ENCODE measurements at places on chromosomes 13 and 19.

DNA sequence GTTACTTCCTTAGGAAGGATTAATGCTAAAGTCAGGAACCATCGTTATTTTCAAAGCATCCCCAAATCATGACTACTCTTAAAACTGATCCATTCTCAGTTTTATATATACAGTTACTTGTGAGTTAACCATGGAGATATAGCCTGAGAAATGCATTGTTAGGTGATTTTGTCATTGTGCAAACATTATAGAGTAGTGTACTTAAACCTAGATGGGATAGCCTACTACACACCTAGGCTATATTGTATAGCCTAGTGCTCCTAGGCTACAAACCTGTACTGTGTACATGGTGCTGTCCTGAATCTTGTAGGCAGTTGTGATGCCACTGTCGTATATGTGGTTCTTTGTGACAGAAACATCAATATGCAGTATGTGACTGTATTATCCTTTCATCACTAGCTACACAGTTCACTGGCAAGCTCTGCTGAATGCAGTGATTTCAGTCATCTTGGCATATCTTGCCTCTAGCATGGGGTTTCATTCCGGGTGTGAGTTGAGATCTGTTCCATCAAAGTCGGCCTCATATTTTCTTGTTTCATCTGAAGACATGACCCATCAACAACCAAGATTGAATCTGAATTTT is 45.3 kb downstream of the CDK8 start:
- DNase-seq: no peak

GRCh38 chr13:73054712-73055111 is 4.1 kb upstream of the KLF5 start:
- DNase-seq: no peak

DNA sequence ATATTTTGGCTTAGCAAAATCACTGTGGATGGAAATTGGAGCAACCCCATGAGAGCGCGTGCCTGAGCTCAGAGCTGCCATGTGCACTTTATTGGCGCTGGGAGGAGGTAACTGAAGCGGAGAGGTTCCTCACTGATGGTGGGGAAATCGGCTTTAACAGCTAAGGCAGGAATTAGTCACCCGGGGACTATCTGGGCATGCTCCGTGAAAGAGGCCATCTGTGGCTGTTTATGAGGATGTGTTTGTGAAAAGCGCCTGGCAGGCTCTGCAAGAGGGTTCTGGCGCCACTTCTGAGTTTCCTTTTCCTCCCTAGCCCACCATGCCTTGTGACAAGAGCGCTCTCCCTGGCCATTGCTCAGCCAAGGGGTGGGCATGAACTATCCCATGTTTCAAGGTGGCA is 815.6 kb downstream of the UQCRFS1 start:
- no peak for DNase-seq

- no peak for DNase-seq
These were observed 474.0 kb downstream of the IRS2 start for GRCh38 chr13:109312399-109312798.

DNA sequence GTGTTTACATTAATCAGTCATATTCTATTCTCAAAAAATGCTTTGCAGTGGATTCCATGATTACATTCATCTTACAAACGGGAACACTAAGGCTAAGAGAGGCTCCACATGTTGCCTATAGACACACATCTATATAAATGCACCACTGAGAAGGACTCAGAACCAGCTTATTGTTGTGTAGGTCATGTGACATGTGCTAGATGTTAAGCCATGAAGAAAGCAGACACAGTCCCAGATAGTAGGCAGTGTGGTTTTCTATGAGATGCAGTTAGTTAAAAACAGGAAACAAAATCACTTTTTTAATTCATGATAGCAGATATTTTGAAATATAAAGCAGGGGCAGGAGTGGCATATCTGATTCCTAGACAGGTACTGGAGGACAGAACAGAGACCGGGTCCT is 10.7 kb downstream of the SIGLEC6 start:
- DNase-seq: no peak

GRCh38 chr19:19751846-19752245 is 18.9 kb upstream of the ZNF14 start:
- no peak for DNase-seq

DNA sequence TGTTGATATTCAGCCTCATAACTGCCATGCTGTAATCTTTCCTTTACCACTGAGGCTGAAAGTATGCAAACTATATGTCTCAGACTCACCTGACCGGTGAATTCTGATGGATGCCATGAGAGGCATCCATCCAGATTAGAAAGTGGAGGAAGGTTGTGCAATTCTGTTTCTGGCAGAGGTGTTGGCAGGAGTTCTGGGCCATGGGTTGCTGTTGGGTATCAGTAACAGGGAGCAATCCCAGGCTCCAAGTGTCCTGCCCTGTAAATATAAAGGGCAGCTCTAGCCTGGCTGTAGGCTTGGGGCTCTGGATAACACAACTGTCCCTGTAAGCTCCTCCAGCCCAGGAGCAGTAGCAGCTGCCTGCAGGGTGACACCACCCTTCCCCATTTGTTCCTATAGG is 77.4 kb upstream of the ABCC4 start:
- DNase-seq: no peak

DNA sequence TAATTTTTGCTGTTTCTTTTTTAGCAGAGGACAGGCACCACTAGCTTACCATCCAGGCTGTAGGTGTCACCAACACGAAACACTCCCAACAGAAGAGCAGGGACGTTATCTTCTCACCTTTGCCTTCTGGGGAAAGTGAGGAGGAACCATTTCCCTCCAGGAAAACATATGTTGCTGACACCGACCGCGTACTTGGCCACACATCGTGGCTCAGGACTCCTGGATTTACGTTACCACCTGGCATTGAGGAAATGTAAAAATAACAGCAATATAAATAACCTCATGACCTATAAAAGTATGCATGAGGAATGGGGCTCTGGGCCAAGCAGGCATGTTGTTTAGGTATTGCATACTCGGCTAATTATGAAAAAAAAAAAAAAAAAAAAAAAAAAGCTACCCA is 525.1 kb downstream of the MYO16 start:
- DNase-seq: peak; percentile 49

- DNase-seq: no peak
These were observed 194.2 kb upstream of the TSHZ3 start for GRCh38 chr19:31543456-31543855.

- no peak for DNase-seq
These were observed 3.7 kb downstream of the ZNF444 start for GRCh38 chr19:56144831-56145230.

- no peak for DNase-seq
These were observed 53.3 kb upstream of the RAP2A start for GRCh38 chr13:97380696-97381095.

- no peak for DNase-seq
These were observed 7.4 kb downstream of the ATP12A start for GRCh38 chr13:24687611-24688010.

- DNase-seq: no peak
These were observed 10.8 kb upstream of the GRAMD1A start for GRCh38 chr19:34989298-34989697.

DNA sequence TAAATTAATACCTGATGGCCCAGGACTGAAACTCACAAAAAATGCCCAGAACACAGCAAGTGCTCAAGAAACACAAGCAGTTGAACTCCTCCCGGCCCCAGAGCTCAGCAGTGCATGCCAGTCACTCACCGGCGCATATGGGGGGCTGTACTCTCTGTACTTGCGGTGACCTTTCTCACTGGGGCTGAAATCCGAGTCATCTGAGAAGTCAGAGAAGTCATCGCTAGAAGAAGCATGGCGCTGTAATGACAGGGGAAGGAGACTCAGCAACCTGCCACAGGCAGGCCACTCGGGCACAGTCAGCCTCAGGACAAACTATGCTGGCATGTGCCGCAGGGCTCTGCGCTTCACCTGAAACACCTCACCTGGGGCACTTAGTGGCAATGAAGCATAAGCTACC is 19.7 kb downstream of the ZC3H4 start:
- no peak for DNase-seq

DNA sequence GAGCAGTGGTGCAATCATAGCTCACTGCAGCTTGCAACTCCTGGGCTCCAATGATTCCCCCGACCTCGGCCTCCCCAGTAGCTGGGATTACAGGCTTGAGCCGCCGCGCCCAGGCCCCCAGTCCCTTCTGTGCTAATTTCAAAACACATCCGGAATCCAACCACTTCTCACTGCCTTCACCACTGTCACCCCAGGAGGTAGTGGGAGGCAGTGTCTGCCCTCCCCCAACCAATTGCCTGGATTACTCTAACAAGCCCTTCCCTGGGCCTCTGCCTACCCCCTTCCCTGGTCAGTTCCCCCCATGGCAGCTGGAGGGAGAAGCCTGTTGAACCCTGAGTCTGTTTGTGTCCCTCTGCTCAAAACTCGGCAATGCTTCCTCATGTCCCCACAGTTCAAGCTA is 2.3 kb downstream of the PRAM1 start:
- DNase-seq: no peak

- no peak for DNase-seq
These were observed 1031.0 kb upstream of the PCDH9 start for GRCh38 chr13:68261105-68261504.

- no peak for DNase-seq
These were observed 1615.2 kb downstream of the OLFM4 start for GRCh38 chr13:54643863-54644262.

- DNase-seq: no peak
These were observed 618 bp upstream of the ZBTB45 start for GRCh38 chr19:58520257-58520599.

- DNase-seq: no peak
These were observed 284.9 kb downstream of the KLF12 start for GRCh38 chr13:73849292-73849691.

DNA sequence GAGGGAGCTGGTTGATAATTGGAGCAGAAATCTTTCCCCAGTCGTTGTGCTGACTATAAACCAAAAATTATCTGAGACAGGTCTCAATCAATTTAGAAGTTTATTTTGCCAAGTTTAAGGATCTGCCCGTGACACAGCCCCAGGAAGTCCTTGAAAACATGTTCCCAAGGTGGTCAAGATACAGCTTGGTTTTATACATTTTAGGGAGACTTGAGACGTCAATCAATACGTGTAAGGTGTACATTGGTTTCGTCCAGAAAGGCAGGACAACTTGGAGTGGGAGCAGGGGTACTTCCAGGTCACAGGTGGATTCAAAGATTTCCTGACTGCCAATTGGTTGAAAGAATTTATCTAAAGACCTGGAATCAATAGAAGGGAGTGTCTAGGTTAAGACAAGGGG is 17.6 kb downstream of the CFAP97D2 start:
- DNase-seq: no peak

- no peak for DNase-seq
These were observed 7.8 kb upstream of the TDRD12 start for GRCh38 chr19:32711747-32712146.

DNA sequence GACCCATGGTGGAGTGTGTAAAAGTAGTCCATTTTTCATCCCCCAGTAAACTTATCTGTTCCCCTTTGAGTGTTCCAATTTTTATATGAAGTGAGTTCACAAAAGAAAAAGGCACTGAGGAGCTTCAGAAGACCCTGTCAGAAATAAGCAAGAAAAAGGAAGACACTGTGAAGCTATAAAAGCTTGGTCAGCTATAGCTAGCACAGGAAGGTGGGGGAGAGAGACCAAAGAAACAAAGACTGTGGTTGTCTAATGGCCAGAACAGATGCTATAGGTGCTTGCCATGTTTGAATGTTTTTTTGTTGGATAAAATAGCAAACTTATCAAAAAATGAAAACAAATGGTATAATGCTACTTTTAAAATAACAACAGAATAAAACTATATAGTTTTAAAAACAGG is 46.5 kb downstream of the RCBTB2 start:
- no peak for DNase-seq

DNA sequence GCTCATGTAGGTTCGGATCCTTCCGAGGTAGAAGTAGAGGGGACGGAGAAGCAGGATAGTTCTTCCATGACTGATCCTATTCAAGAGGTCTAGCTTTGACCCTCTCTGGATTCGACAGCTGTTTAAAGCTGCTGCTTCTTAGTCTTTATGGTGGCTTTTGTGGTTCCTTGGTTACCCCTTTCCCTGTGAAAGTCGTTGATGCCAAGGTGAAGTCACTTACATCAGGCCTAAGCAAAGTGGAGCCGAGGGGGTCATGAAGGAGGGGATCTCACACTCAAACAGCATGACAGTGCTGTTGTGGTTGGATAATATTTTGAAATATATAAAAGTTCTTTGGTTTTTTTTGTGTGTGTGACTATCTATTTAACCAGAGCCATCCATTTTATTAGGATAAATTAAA is 8.1 kb downstream of the CCDC70 start:
- DNase-seq: no peak

GRCh38 chr19:30307191-30307974 is 64.8 kb upstream of the ZNF536 start:
- DNase-seq: no peak

GRCh38 chr13:84126671-84127171 is 244.4 kb upstream of the SLITRK1 start:
- peak; percentile 100 for DNase-seq

DNA sequence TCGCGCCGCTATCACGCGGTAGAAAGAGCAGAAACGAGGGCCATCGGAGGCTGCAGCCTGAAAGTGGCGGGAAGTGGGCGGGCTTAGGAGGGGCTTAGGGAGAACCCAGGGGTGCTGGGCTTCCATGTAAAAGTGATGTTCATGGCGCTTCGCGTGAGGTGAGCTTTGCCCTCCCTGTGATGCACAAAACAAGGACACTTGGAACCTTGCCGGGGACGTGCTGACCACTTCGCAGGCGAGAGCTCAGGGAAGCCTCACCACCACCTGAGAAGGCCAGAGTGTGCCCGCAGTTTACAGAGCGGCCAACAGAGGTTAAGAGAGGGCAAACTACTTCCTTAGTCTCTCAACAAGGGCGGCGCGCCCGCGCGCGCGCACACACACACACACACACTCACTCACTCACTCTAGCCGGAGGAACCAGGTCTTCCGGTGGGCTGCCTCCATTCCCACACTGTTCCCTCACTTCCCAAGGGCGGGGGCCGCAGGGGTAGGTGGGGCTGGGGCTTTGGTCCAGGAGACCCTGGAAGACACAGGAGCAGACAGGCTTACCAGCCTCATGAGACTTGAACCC is 651 bp downstream of the GAPDHS start:
- no peak for DNase-seq

GRCh38 chr13:91773591-91774227 is 375.3 kb downstream of the GPC5 start:
- DNase-seq: no peak

DNA sequence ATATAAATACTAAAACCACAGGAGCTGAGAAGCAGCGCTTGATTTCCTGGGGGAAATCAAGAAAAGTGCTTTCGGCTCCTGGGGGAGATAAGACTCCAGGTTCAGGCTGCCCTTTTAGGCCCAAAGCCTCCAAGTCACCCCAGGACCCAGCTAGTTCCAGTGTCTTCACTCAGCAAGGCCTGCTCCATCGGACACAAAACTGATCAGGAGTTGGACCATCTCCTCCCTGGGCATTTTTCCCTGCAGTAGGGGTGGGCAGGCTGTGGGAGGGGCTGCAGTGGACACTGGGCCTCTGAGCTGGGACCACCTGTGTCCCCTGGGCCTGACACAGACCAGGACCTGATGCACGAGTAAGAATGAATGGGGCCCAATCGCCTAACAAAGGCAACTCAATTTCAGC is 15.2 kb downstream of the C19orf12 start:
- no peak for DNase-seq

- no peak for DNase-seq
These were observed 283.9 kb upstream of the SLC10A2 start for GRCh38 chr13:103350147-103350546.

Measured in SHP77 treated with DMSO at 0.1 percent for 48 hours (cell line).